Fibroblast of the aortic adventitia (primary cell): ENCODE measurements at places on chromosomes 11 and 22.

GRCh38 chr22:37487571-37487970, 1.4 kb upstream of the MFNG start:
- DNase-seq: no peak

DNA sequence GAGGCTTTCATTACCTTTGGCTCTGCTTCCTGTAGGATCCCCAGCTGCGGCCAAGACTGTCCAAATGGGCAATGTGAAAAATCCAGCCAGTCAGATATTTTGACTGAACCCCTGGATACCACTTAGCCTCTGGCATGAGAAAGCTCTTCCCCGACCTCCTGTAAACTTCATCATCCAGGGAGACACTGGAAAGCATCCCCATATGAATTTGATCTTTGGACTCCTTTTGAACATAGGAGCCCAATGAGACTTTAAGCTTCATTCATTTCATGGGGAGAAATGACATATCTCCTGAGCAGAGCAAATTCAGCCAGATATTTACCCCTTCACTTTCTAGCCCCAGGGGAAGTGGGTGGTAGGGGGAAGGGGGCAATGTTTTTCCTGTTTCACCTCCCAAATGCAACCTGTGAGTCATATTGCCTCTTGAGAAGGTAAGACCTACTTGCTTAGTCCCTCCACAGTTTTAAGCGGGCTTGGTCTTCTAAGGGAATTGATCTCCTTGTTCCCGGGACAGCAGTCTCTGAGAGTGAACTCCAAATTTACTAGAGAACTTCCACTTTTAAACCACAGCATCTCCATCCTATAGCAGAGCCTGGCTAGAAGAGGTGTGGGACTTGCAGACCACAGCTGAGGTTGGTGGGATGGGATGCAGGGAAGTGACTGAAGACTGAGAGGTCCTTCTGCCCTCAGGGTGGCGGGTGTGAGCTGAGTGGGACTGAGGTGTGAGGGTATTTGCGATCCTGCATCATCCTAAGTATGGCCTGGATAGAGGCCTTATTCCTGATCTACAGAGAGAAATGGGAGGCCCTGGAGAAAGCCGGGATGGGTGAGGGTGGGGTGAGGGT, 20.3 kb upstream of the POU2AF1 start:
- no peak for DNase-seq

- DNase-seq: no peak
Observed at GRCh38 chr11:105315287-105315686, 175.7 kb upstream of the CARD18 start.

DNA sequence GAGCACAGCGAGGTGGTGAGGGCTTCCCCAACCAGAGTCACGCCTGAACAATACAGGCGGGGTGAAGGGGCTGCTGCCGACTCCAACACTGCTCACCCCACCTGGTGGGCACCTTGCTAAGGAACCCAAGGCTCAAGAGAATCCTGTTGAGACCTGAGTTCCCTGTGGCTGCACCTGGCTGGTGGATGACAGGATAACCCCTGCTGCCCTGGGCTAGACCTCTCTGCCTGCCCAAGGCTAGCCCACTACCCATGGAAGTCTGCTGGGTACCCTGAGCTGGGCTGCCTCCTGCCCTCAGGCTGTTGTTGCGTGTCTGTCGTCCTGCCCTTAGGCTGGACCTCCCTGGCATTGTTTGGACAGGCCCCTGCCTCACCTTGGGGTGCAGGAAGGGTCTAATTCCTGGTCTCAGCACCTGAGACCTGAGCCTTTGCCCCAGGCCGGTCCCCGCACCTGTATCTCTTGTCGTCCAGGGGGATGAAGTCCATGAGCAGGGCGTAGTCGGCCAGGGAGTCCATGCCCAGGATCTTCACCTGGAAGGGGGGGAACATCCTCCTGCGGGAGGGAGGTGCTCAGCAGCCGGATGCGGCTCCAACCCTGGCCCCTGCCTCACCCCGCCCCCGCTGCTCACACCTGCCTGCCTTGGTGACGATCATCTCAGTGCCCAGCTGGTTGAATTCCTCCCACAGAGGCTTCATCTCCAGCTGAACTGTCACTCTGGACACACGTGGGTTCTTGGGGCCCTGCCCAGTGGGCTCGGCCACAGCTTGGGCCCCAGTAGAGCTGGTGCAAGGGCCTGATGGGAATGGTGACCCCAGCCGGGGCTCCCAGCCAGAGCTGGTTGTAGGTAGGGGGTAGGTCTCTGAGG, 4.9 kb upstream of the NUDT8 start:
- DNase-seq: no peak

DNA sequence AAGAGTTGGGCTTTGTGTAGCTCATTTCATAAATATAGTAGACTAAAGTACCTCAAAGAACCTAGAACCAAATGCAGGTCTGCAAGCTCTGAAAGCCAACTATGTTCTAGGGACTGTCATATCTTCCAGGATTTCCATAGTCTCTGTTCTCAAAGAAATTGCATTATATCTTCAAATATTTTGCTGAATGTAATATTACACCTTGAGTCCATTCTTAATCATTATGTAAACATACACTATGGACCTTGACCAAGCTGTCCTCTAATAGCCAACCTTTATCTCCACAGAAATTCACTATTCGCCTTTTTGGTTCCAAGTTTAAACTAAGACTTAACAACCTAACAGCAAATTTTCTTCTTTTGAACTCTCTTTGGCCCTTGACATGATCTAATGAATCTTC, 678.7 kb upstream of the ARHGAP42 start:
- DNase-seq: no peak
